ENCODE measurements at places on chromosomes 4 and X. TPM values are rescaled to one million over a fixed set of nuclear protein-coding genes. Genes with fewer than 3 reads are reported as not detected.

DNA sequence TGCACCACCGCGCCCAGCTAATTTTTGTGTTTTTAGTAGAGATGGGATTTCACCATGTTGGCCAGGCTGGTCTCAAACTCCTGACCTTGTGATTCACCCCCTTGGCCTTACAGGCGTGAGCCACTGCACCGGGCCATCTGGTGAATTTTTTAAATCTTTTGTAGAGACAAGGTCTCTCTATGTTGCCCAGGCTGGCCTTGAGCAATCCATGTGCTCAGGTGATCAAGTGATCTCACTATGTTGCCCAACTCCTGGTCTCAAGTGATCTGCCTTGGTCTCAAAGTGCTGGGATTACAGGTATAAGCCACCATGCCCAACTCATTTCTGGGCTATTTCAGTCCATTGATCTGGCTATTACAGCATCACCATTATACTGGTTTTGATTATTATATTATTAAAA, 22.2 kb upstream of the GALNT7 start:
- no peak for DNase-seq

Gene INTU
- total RNA-seq = 22.0 TPM

Gene ASMT
- total RNA-seq = 0.28 TPM

Gene CYTL1
- 1.1 TPM for total RNA-seq

Gene EXOC1L
- not detected for total RNA-seq

- no peak for DNase-seq
Observed at GRCh38 chr4:26367811-26368210, 47.0 kb downstream of the RBPJ start.

DNA sequence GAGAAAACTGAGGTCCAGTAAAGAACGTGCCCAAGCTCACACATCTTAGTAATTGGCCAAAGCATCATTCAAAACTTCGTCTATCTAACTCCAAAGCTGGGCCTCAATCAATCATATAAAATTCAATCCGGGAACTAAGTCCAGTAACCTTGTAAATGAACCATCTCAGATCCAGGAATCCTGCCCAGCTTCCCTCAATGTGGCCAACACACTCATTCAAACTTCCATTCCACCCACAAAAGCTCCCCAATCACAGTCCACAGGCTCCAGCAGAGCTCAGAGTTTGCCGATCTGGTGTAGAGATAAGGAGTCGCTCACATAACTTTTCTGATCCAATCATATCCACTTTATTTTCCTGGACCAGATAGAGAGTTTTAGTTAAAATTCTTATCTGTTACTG, 144.8 kb downstream of the SPATA18 start:
- no peak for DNase-seq

Gene MAGEA12
- not detected for total RNA-seq

- no peak for DNase-seq
Observed at GRCh38 chr4:156571146-156571545, 400.5 kb downstream of the PDGFC start.

GRCh38 chr4:118821590-118822293, 14.2 kb downstream of the SEC24D start:
- no peak for DNase-seq

DNA sequence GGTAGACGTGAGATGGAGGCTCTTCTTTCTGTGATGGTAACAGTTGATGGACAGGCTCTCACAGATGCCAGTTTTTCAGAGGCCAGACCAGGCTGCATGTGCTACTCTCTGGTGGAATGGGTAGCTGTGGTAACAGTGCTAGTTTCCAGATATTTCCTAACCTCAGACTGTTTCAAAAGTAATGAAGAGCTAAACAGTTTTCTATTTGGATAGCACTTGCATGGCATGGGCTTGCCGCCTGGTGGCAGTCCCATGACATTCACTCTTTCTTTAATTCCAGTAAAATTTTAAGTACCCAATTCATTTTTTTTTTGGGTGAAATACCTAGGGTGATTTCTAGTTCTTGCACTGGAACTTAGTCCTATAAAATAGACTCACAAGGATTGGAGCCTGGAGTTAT, 220.2 kb upstream of the MAD2L1 start:
- no peak for DNase-seq

GRCh38 chrX:150293311-150294013, 69.7 kb upstream of the MAMLD1 start:
- no peak for DNase-seq

GRCh38 chr4:135548711-135549110, 1347.1 kb upstream of the PABPC4L start:
- no peak for DNase-seq

- DNase-seq = no peak
Observed at GRCh38 chr4:163878336-163879121, 384.0 kb downstream of the TMA16 start.

- DNase-seq = peak; percentile 91
Observed at GRCh38 chr4:75724867-75725724, 719 bp downstream of the USO1 start.

- peak; percentile 3 for DNase-seq
Observed at GRCh38 chr4:152385551-152385950, 150.3 kb downstream of the FBXW7 start.

Gene XAGE2
- not detected for total RNA-seq

GRCh38 chrX:40784516-40785151, 49.3 kb upstream of the MED14 start:
- no peak for DNase-seq

- no peak for DNase-seq
Observed at GRCh38 chr4:165027762-165028402, 3.9 kb upstream of the TRIM60 start.

- no peak for DNase-seq
Observed at GRCh38 chr4:72529148-72529822, 39.7 kb downstream of the ADAMTS3 start.

DNA sequence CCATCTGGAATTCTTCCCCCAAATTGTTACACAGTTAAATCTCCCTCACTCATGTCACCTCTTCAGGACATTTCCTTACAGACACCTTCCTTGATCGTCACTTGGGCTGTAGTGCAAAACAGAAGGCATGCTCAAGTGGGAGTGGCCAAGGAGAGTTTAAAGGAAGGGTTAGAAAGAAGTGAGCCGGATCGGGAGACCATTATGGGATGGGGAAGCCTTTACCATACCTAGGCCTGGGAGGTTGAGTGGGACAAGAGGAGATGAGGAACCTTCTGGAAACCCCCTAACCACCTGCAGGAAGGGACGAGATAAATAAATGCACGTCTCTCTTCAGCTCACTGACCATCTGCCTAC, 102.7 kb downstream of the UCHL1 start:
- DNase-seq = peak; percentile 18

Gene FHIP1A
- 25.7 TPM for total RNA-seq

GRCh38 chr4:152065545-152065944, 304.7 kb upstream of the GATB start:
- DNase-seq = no peak

Gene RHOXF2B
- not detected for total RNA-seq

- DNase-seq = no peak
Observed at GRCh38 chr4:130210864-130211263, 1114.9 kb downstream of the C4orf33 start.

DNA sequence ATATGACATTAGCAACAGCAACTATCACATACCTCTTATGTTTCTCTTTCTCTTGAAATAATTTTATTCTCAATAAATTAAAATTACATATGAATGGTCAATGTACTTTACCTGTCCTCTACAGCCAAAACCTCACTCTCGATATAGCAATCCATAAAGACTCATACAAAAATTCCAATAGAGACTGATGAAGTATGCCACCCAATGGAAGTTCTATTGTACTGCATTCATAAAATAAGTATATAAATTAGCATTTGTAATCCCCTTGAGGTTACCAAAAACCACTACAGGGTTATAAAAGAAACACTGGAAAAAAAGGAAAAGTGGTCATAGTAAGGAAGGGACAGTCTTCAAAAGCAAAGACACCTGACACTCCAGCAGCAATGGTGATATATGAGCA, 32.8 kb downstream of the CLDN2 start:
- DNase-seq = no peak

GRCh38 chr4:152862608-152863007, 73.5 kb upstream of the FHDC1 start:
- no peak for DNase-seq

GRCh38 chr4:101049549-101050001, 297.8 kb downstream of the PPP3CA start:
- peak; percentile 56 for DNase-seq

GRCh38 chrX:19715711-19716638, 171.4 kb downstream of the SH3KBP1 start:
- DNase-seq = no peak

DNA sequence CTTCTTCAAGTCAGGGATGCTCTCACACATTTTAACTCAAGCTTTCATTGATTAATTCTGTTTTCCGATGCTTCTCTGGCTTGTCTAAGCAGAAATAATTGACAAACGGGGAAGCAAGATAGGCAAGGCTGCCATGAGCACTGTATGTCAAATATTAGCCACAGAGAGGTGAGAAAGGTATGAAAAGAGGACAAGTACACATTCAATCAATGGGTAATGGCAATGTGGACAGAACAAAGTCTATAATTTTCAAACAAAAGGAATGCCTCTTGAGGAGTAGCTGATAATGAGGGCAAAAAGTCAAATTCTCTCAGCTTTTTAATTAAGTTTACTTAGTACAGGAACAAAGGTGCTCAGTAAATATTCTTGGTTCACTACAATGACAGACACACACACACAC, 19.6 kb downstream of the COX7B2 start:
- no peak for DNase-seq

Gene TNIP3
- total RNA-seq = not detected

DNA sequence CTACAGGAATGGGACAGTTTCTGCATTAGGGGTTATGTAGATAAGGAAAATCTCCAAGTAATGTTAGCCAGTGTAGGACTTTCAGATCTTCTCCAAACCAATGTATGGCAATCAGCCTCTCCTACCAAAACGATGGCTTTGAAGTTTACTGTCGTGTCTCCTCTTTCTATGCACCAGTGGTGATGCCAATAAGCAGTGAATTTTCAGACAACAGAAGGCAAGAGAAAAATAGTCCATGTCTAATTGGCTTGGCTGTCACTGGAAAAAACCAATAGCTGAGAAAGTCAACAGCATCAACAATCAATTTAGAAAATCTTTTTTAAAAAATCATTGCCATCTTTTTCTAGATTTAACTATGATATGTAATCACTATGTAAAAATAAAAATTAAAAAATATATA, 35.0 kb downstream of the LIMCH1 start:
- no peak for DNase-seq

Gene STAP1
- total RNA-seq = not detected

DNA sequence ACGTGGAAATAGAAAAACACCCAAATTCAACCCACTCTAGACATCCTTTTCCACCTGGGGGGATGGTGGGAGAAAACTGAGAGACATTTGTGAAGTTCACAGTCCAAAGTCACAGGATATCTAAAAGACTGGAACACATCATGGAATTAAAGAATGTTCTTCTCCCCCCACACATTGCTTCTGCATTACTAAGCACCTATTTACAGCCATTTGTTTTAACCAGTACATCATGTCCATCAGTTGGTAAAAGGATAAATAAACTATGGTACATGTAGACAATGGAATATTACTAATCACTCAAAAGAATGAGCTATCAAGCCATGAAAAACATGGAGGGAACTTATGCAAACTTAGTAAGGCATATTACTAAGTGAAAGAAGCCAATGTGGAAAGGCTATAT, 185.5 kb upstream of the ANXA10 start:
- DNase-seq = no peak

DNA sequence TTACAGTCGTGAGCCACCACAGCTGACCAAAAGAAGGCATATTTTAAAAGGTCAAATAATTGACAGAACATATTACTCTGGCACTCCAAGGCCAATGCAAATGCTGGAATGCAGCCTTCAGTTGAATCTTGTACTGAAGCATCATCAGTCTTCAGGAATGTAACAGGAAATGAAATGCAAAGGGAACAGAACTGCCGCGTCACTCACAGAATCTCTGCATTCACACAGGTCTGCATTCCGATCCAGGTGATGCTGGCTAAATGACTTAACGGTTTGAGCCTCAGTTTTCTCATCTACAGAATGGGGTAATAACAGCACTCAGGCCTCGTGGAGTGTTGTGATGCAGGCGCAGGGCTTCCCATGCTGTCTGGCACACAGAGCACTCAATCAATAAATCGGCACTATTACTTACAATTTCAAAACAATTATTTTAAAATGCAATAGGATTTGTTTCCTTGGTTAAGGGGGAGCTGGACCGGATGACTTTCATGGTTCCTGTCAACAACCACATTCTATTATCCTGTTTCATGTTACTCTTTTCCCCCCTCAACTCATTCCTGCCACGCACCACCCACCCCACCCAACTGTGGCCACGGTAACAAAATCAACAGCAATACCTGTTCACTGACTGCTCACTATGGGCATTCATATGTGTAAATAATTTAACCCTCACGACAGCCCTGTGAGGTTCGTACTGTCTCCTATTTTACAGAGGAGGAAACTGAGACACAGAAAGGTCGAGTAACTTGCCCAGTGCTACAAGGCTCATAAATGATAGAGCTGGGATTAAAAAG, 32.4 kb downstream of the IGFBP7 start:
- DNase-seq = no peak

- DNase-seq = peak; percentile 81
Observed at GRCh38 chrX:153539171-153539978, 21.9 kb downstream of the ATP2B3 start.

Gene IGBP1
- total RNA-seq = 54.0 TPM

Gene PROM1
- 43.0 TPM for total RNA-seq

DNA sequence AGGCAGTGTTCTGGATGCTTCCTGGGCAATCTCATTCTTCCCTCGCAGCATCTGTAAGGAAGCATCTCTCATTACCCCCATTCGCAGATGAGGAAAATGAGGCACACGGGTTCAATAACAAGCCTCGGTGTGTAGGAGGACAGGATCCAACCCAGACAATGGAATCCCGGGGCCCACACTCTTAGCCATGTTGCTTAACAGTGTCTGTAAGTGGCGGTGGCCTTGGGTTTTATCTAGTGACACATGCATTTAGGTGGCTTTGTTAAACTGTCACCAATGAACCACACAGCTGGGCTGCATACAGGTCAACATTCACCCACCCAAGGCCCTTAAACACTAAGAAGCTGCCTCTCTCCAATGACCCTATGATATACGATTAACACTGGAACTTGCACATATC, 22.6 kb downstream of the RELL1 start:
- DNase-seq = no peak

Gene GLRA3
- not detected for total RNA-seq

DNA sequence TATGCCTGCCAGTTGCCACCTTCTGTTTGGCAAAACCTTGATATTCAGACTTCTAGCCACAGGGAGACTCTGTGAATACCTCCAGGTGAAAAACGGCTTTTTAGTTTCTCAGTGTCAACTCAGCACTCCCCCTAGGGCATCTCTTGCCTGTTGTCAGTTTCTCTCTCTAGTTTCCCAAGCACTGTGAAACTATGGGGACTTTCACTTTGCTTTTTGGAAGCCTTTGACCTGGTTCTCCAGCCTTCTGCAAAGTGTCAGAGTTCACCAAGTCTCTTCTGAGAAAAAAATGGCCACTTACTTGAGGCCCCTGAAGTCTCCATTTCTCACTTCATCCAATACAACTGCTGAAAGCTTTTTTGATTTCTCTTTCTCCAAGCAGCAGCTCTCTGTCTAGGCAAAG, 521.5 kb downstream of the INPP4B start:
- no peak for DNase-seq

GRCh38 chrX:39242187-39242586, 440.9 kb downstream of the MID1IP1 start:
- DNase-seq = peak; percentile 44

Gene NAP1L2
- 22.6 TPM for total RNA-seq

All from neural progenitor cell (in vitro differentiated cells).